ENCODE measurements at places on chromosomes 6 and 20.

DNA sequence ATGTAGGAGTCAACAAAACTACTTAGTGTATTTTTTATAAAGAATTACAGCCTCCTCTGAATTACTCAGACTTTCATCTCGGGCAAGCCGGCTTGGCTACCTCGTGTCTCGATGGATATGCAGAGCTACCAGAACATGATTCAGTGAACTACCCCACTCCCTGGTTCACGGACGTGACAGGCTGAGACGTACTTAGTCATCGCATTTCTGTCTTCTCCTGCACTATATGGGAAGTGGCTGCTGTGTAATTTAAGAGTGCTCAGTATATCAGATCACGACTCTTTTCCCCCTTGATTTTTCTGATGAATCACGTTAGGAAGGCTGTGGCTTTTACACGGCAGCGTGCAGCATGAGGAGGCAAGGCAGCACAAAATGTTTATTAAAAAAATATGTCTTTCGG lies 302.7 kb upstream of the ZFP64 start:
- peak; percentile 99 for DNase-seq

- DNase-seq = no peak
These were observed 28.9 kb downstream of the PLG start for GRCh38 chr6:160730911-160731310.

DNA sequence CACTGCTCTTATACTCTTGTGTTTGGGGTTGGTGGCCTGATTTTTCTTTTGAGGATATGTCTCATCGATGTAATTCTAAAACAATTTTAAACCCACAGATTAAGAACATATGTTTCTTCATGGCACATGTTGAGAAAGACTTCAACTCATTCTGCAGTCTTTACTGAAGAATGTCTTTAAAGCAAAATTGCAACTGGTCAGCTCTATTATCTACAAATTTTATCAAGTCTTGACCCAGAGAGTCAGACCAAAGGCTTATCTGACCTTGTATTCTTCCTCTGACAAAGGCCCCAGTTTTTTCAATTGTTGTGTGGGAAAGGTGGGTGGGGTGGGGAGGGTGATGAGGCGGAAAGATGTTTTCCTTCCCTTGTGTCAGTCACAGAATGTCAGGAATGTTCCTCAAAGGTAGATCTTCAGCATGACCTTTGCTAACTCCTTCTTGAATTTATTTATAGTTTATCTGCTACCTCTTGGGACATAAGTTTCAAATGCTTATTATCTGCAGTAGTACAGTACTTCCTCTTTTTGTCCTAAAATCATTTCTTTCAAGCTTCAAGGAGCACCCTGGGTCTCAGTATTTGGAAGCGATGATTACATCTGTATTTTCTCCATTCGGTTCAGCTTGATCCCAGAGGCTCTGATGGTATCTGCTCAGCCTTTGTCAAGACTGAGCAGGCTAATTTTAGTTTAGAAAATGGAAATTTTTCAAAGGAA lies 63.2 kb upstream of the TIAM2 start:
- DNase-seq = peak; percentile 87

- DNase-seq = no peak
These were observed 10.7 kb downstream of the MAPK14 start for GRCh38 chr6:36038120-36038876.

DNA sequence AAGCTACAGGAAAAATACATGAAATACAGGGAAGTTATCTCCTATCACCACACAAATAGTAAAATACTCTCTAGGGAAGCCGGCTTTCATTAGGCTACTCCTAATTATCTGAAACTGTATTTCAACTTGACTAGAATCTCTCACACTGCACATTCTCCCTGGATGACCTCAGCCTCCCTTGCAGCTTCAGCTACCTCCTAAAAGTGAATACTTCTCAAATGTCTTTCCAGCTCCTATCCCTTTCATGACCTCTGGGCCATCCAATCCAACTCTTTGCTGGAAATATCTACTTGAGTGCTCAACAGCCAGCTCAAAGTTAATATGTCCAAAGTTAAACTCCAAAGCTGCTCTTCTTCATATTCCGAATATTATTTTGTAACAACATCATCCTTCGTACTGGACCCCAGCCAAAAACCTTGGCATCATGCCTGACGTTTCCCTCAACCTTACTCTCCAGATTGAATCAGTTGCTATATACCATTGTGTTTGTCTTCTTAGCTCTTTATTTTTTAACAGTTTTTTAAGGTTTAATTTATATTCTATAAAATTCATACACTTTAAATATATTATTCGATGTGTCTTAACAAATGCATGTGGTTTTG lies 29.4 kb upstream of the KIF6 start:
- DNase-seq = no peak

- no peak for DNase-seq
These were observed 750.8 kb upstream of the SLC35B3 start for GRCh38 chr6:9186148-9186547.

DNA sequence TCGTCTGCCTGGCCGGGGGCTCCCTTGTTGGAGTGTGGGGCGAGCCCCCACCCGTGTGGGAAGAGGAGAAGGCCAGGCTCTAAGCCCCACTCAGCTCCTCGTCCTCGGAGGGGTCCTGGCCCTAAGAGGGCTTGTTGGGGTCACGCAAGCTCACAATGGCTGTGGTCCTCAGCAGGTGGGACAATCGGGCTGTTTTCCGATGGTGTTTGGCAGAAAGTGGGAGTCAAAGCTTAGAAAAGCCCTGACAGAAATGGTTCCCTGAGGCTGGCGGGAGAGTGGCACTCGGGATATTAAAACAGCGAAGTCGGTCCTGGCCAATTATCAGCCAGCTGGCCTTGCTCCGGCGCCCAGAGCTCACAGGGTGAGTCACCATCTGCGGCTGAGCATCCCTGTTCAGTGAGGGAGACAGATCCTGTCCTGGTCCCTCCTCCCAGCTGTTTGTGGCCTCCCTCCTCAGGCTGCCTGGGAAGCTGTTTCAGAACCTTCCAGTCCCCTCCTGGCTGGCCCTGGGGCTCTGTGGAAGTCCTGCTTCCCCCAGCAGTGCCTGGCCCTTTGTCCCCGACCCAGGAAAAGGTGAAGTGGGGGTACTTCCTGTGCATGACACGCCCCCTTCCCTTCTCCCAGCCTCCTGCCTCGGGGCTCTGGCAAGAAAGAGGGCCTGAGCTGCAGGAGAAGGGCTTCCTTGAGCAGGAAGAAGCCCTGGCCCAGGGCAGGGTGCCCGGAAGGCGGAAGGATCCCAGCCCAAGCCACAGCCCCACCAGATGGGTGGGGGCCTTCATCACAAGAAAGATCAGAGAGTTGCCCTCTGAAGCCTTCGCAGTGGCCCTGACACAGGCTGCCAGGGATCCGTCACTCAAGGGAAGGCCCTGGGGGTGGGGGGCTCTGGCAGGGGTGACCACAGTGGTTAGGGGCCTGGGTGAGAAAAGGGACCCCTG lies 53.6 kb upstream of the BHLHE23 start:
- peak; percentile 10 for DNase-seq

DNA sequence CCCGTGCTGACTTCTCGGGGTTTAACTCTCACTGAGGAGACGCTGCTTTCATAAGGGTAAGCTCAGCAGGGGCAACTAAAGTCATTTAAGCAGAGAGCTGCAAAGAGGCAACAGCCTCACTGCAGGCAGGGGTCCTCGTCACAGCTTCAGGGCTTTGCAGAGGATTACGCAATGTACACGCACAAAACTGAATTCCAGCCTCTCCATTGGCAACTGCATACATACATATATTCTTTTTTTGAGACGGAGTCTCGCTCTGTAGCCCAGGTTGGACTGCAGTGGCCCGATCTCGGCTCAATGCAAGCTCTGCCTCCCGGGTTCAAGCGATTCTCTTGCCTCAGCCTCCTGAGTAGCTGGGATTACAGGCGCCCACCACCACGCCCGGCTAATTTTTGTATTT lies 2.4 kb downstream of the GMEB2 start:
- DNase-seq = peak; percentile 53

DNA sequence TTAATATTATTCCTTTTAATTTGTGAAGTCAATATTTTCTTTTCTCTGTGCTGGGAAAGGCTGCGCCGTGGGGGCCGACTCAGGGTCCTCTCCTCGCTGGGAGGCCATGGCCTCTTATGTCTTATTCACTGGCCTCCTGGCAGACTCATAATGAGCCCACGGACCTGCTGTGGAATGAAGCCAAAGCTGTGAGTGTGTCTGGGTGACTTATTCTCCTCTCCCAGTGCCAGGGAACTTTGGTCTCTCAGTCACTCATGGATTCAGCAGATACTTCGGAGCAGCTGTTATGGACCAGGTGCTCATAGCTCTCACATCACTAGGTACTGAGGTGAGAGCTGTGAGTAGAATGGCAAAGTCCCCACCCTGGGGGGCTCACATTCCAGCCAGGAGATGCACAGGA lies 297.6 kb downstream of the CDH26 start:
- no peak for DNase-seq

GRCh38 chr6:16761471-16762267 lies 409 bp upstream of the ATXN1 start:
- peak; percentile 96 for DNase-seq

GRCh38 chr20:54221353-54221752 lies 13.5 kb downstream of the PFDN4 start:
- no peak for DNase-seq

- DNase-seq = no peak
These were observed 32.7 kb upstream of the MANEA start for GRCh38 chr6:95544517-95545225.

GRCh38 chr20:48414786-48415185 lies 413.0 kb downstream of the PREX1 start:
- DNase-seq = no peak

- DNase-seq = no peak
These were observed 342.8 kb downstream of the PTPRT start for GRCh38 chr20:42846784-42847490.

DNA sequence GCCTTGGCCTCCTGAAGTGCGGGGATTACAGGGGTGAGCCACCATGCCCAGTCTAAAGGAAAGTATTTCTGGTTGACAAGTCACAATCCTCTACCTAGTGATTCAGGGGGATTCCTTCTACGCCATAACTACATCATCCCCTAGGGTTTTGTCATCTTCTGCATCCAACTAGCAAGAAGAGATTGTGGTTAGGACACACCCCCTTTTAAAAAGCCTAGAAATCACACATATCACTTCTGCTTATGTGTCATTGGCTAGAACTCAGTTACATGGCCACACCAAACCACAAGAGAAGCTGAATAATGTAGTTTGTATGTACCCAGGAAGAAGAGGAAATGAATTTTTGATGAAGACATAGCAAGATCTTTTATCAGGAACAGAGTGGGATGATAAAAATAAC lies 14.7 kb upstream of the CHD6 start:
- DNase-seq = peak; percentile 79

- no peak for DNase-seq
These were observed 16.8 kb downstream of the GNAS-AS1 start for GRCh38 chr20:58833921-58834320.

DNA sequence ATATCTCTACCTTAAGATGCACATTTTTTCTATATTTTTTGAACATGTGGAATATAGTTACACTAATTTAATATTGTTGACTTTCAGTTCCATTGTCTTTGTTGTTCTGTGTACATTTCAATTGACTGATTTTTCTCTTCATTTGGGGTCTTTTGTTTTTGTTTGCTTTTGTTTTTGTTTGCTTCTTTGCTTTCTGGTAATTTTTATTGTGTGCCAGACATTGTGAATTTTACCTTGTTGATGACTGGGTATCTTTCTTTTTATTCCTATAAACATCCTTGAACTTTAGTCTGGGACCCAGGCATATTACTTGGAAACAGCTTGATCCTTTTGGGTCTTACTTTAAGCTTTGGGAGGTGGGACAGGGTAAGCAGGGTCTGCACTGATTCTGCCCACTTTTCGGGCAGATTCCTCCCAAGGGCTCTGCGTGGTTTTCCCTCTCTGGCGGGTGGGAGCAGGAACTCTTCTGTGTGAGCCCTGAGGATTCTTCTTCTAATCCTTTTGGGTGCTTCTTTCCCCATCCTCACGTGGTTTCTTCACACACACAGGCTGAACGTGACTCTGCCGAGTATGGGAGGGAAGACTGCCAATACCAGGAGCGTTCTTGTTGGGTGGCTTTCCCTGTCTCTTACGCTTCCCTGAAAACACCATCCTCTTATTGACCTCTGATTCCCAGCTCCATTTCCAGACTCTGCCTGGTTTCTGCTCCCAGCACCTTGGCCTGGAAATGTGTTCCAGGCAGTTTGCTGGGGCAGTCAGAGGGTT lies 200.5 kb downstream of the ARID1B start:
- DNase-seq = peak; percentile 52

DNA sequence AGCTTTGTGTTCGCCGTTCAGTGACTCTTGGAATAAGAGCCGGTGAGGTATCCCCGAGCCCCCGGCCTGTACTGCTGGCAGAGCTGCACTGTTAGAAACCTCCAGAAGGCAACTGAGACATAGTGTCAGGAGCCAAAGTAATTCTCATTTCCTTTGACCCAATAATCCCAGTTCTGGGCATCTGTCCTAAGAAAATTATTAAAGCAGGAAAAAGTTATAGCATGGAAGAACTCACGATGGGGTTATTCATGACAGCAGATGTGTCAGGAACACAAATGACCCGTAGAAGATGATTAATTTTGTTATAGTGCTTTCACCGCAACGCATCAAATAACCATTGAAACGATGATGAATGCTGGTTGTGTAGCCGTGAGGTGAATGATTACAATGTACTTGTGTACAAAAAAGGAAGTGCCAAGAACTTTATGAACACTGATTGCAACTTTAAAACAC lies 20.3 kb downstream of the CYP21A2 start:
- peak; percentile 15 for DNase-seq

GRCh38 chr6:112269114-112269513 lies 14.7 kb upstream of the LAMA4 start:
- peak; percentile 30 for DNase-seq

DNA sequence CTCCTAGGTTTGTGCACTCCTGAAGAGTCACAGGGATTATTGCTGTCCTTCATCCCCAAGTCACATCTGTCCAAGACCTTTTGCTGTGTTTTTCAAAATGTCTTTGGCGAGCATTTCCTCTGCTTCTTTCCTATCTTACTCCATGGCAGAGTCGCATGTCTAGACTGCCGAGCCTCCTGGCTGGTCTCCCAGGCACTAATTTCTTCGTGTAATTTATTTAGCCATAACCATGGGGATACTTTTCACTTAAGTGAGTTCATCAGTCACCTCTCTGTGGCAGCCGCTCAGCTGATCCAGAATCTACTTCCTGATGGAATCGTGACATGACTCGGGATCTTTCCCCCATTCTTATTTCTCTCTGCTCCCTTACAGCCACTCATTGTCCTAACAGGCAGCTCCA lies 25.8 kb downstream of the ADGRF5 start:
- DNase-seq = no peak

DNA sequence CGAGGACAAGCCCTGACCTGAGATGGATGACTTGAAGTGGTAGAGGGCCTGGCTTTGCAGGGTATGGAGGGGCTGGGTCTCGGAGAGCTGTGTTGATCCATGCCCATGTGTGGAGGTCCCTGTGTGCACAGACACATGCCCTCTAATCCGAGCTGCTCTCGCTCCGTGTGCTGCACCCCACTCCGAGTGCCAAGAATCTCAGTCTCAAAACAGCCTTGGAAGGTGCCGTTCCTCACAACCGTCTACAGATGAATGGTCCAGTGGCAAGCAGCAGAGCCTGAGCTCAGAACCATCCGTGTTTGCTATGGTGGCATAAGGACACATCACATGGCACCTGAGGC lies 92.4 kb downstream of the RAMACL start:
- DNase-seq = no peak

GRCh38 chr6:45377043-45377553 lies 636 bp downstream of the SUPT3H start:
- DNase-seq = peak; percentile 19

GRCh38 chr6:63307581-63308246 lies 12.1 kb downstream of the LGSN start:
- peak; percentile 37 for DNase-seq

All from fibroblast of skin of right quadriceps (primary cell).